Stimulated activated CD8-positive, alpha-beta memory T cell treated with anti-CD3 and anti-CD28 coated beads, Interleukin-7, amount 100 ng/mL, for 48 hours (primary cell): ENCODE measurements at places on chromosomes 4 and X.

- no peak for DNase-seq
Observed at GRCh38 chr4:138977524-138977923, 38.1 kb upstream of the NOCT start.

GRCh38 chr4:113584407-113585150 lies 177.0 kb downstream of the CAMK2D start:
- no peak for DNase-seq

- DNase-seq: no peak
Observed at GRCh38 chr4:106746451-106746850, 289.7 kb downstream of the DKK2 start.

- DNase-seq: no peak
Observed at GRCh38 chr4:14917298-14917633, 85.0 kb upstream of the CPEB2 start.

- no peak for DNase-seq
Observed at GRCh38 chr4:6277139-6277802, 7.6 kb downstream of the WFS1 start.

GRCh38 chrX:123731987-123732669 lies 724 bp downstream of the THOC2 start:
- DNase-seq: no peak

GRCh38 chr4:101155368-101155767 lies 192.0 kb downstream of the PPP3CA start:
- no peak for DNase-seq

DNA sequence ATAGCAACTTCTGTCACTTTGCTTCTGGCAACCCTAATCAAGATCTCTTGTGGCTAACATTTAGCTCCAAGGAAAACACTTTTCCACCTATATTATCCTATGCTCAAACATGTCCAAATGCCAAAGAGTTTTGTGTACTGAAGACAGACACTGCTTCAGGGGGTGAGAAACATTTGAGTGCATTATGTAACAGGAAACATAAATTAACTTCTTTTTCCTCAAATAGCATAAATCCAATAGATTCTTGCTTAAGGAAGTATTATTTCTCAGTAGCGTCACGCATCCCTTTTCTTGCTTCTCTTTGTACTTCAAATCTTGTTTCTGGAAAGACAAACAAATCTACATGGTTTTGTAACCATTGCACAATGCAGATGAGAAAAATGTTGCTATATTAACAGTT lies 839.1 kb downstream of the GLUD2 start:
- DNase-seq: no peak
